ENCODE measurements at places on chromosomes 12 and 14.

DNA sequence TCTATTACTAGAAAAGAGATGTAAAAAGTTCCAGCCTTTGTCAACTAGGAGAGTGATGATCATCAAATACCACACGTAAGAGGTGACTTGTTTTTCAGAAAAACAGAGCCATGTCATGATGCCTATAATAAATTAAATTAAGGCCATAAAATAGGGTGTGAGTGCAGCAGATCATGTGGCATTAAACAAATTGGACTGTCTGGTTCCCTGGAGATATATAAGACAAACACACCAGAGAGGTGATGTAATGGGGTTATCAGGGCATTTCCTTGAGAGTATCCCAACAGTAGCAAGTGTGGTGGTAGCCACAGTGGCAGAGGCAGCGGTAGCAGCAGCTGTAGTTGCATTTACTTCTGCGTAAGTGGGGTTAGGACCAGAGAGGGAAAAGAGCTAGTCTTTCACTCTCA lies 14.6 kb upstream of the GALNT6 start:
- no peak for DNase-seq

- no peak for DNase-seq
Measured at GRCh38 chr12:93668919-93669418, 8.2 kb upstream of the CRADD start.

- no peak for DNase-seq
Measured at GRCh38 chr14:64682843-64683242, 21.4 kb upstream of the PLEKHG3 start.

DNA sequence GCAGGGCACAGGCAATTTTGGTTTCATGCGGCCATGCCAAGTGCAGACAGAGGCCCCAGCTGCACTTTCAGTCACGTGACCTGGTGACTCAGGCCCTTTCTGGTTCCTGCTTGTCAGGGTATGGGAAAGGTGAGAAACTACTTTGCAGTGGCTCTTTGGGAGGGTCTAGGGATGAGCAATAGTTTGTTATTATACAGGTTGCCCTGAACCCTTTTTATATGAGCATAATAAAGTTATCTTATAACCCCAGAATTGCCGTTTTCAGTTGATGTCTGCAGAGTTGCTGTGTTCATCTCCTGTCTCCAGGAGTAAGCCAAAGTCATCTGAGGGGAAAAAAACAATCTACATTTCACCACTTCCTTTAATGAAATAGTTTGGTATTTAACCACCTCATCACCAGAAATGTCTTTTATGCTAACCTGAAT lies 30.9 kb upstream of the EMP1 start:
- DNase-seq = no peak

DNA sequence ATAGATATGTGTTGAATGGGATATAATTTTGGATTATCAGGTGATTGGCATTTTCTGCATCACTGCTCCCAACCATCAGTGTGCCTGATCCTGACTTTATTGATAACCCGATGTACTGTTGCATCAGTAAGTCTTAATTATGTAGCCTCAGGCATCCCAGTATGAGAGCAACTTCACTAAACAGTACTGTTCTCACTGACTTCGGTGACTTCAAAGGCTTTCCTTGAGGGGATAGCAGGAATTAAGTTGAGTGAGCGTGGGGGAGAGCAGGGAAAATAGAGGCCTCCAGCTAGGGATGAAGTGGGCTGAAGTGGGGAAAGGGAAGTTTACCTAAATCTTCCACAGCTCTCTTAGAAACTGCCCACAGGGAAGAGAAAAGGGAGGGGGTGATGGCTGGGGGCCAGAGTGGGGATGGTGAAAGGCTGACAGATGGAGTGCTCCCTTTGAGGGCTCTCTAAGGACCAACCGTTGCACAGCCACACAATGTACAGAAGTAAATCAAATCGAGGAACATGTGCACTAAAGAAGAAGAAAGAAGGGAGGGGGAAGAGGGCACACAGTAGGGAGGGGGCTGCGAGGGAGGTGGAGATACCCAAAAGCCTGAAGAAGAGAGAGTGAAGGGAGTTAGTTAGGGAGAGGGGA lies 10.7 kb upstream of the NEUROD4 start:
- DNase-seq = peak; percentile 49

GRCh38 chr12:2212971-2213869 lies 160.4 kb downstream of the CACNA1C start:
- peak; percentile 8 for DNase-seq

GRCh38 chr12:48000878-48001504 lies 3.3 kb downstream of the COL2A1 start:
- peak; percentile 41 for DNase-seq
